PC-3 (cell line): ENCODE measurements at places on chromosomes 7 and 10.

- peak; percentile 76 for DNase-seq
These were observed 95.7 kb upstream of the PALS2 start for GRCh38 chr7:24477398-24478136.

DNA sequence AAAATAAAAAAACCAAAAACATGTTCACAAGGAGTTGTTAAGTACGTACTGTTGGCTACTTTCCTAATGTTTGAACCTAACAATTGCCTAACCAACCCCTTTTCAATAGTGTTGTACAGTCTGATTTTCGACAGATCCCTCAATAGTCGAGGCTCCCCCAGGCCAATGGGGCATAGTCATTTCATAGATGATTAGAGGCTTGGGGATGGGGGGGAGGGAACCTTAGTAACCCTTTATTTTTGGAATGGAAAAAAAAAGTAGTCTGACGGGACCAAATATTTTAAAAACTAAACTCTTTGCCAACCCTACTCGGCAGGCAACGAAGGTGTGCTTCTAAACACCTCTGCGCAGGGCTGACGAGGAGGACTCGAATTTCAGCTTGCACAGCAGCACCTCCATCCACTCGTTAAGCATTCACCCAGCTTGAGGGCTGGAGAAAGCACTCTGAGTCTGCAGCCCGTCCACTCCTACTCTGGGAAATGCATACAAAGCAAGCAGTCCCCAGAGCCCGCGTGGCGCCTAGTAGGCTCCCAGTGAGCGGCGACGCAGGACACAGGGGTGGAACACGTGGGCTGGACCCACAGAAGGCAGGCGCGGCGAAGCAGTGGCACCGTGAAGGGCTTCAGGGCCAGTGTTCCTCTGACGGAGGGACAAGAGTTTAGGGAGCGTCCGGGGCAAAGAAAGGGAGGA lies 899 bp downstream of the PUS7 start:
- DNase-seq = peak; percentile 58

DNA sequence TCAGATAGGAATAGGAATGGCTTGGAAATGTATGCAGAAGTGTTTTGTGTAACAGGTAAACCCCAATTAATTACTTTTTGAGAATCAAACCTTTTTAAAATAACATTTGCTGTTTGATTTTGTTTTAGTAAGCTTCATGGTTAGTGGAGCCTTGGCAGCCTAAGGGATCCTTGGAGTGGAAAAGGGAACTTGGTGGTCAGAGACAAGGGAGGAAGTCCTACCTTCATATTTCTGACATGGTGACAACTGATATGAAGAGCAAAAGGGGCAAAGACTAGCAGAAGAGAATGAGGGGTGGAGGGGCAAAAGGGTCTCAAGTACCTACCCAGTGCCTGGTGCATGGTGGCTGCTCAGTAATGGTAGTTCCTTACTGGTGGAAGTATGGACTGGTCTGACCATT lies 32.3 kb downstream of the AHCYL2 start:
- DNase-seq = no peak

- peak; percentile 72 for DNase-seq
These were observed at the start of gene DLX5 for GRCh38 chr7:97024209-97025129. Gene DLX5, minus strand, starts transcription at chr7:97024831. Its CDS starts 208 bp downstream, at chr7:97024623.

DNA sequence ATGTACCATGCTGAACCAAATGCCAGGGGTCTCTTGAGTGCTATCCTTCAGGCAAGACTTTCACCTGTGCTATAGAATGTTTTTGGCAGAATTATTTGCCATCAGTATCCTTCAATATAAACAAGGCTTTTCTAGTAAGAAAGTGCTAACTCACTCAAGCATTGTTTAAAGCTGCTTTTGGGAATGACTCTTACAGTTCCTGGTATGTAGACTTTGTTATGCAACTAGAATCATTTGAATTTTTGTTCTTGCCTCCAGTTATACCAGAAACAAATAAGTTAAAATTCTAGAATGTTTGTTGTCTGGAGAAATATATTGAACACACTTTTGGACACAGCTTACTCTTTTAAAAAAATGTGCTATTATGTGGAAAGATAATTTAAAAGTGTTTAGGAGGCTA lies 39.5 kb upstream of the RTKN2 start:
- DNase-seq = no peak

DNA sequence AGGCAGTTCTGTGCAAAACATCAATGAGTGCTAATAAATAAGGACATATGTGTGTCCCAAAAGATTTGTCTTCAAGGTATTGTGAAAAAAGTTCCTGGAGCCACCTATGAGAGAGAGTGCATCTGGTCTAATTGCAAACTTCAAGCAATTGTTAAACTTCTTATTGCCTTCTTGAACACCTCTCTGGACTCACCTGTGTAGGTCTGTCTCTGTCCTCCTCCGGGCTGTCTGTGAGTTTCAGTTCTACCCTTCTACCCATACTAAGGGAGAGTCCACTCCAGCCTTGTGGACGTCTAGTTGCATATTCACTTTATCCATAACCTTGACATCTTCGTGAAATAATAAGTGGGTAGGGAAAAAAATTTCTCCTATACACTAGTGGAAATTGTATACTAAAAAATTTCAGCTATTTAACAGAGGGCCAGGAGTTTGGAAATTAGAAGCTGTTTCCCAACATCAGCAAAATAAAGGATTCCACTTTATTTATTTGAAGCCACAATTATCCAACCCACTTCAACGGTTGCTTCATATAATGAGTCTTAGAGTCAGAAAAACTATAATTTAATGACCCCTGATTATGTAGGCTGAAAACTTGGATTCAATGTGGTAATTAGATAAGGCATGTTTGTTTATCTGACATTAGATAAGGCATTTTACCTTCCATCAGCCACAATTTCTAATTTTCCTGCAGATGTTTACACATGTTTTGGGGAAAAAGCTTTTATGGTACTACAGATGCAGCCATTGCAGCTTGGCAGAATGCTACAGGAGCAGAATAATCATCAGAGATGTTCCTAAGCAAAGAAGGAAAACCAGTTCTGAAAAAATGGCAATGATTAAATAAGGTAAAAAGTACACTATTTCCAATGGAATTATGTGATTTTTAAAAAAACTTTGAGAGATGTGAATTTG lies 150.8 kb upstream of the FAM3C start:
- no peak for DNase-seq

- DNase-seq = no peak
These were observed 69.6 kb downstream of the CYP26A1 start for GRCh38 chr10:93143281-93143680.

DNA sequence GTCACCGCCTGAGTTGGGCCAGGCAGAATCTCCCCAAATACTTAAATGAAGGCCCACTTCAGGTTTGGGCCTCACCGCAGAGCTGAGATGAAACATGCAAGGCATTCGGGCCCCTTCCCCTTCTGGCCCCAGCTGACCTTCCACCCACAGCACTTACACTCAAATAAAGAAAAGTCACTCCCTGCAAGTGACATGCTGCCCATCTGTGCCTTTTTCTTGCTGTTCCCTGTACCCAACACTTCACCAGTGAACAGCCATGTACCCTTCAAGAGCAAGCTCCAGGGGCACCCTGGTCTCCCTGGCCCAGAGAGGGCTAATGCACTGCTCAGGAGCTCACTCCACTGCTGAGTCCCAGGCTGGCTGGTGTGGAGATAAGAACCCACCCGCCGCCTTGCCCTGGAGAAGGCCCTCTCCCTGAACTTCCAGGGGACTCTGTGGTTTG lies 40.7 kb downstream of the ZCCHC24 start:
- no peak for DNase-seq

- DNase-seq = no peak
These were observed 128.0 kb upstream of the MBL2 start for GRCh38 chr10:52900593-52900992.

DNA sequence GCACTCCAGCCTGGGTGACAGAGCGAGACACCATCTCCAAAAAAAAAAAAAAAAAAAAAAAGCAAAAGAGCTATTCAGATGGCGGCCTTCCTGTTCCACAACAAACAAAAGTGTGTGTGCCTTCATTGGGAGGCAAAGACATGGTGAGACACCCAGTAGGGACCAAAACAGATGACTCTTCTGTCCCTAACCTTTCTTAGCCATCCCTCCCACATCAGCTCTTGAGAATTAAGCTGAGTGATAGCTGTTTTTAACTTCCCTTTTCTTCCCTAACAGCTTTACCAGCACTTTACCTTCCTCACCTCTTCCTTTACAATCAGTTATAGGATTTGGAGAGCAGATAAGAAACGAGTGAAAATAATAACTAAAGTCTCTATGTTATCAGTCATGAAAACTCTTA lies 48.2 kb downstream of the ARMH3 start:
- no peak for DNase-seq

- DNase-seq = no peak
These were observed 99.1 kb downstream of the NRP1 start for GRCh38 chr10:33235251-33235884.

DNA sequence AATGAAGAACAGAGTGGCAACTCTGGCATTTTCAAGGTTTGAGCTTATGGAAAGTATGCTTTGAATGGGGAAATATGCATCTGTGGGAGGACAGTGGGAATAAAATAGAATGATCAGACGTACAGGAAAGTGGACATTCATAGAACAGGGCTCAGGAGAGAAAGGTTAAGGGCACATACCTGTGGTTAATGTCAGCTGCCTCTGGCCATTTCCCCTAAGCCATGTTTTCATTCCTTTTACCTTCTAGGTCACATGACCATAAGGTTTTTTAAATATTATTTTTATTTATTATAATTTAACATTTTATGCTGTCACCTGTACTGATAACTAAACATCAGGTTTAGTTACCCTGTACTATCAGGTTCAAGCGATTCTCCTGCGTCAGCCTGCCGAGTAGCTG lies 52.8 kb downstream of the LRRC4 start:
- no peak for DNase-seq

GRCh38 chr10:7338469-7338868 lies 72.4 kb downstream of the SFMBT2 start:
- no peak for DNase-seq

DNA sequence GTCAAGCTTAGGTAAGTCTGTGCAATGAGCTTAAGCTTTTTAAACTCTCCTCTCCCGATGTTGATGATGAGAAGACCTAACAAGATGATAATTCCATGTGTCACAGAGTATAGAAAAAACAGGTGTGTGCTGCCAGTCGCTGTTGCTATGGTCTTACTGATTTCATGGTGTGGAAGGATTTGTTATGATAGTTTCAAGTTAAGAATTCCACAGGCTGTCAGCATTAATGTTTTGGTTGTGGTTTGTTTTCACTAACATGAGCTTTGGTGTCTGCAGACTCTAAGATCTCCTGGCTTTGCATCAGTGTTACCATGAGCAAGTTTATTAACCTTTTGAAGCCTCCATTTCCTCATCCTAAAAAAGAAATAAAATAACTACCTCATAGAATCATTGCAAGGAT lies 123.7 kb downstream of the NSUN6 start:
- no peak for DNase-seq

GRCh38 chr10:109480836-109481235 lies 442.5 kb downstream of the XPNPEP1 start:
- no peak for DNase-seq

GRCh38 chr10:126309228-126309883 lies 78.9 kb downstream of the ADAM12 start:
- DNase-seq = peak; percentile 16
